ENCODE measurements at places on chromosomes 5 and 9.

DNA sequence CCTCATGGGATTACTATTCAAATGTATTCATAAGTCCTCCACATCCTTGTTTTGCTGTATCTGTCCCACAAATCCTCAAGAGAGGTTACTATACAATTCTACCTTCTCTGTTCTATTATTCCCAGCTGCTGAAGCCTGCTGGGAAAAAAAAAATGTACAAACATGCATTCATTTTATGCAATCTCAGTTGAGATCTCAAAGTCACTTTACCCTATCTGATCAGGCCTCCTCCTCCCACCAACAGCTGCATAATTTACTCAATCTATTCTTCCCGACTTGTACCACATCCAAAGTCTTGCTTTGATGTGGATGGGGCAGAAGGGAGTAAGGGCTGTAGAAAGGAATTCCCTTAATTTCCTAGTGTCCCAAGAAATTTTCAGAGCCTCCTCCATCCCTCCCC, 28.6 kb downstream of the PSIP1 start:
- no peak for DNase-seq

DNA sequence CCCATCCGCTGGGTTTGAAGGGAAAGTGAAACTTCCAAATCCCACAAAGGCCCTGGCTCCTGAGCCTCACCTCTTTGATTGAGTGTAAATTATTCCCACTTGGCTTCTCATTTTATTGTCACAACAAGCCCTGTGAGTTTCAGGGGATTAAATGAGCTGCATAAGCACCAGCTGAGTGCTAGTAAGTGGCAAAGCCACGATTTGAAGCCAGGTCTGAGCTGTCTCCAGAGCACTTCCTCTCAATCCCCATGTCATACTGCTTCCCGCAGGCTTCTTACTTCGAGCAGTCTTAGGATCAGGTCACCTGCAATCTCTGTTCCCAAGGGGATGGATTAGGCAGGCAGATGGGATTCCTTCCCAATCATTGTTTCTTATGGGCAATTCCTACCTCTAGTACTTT, 18.0 kb downstream of the RPS14 start:
- no peak for DNase-seq

GRCh38 chr9:101119206-101119819, 90.8 kb downstream of the PLPPR1 start:
- peak; percentile 59 for DNase-seq

DNA sequence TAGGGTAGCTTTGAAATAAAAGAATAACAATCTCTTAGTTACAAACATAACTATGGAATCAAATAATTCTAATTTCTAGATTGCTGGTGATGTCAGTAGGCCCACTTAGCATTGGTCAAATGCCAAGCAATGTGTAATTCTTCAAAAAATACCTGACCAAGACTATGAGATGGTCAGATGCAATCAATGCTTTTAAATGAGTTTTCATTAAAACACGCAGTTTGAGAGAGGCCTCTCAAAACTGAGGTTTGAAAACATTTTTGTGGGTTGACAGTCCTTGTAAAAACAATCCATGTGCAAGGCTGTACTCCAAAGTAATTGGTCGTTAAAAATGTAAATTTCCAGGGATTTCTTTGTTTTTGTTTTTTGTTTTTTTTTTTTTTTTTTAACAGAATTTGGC, 1.2 kb upstream of the RLN2 start:
- no peak for DNase-seq

GRCh38 chr9:3980771-3981170, 319.1 kb downstream of the GLIS3 start:
- no peak for DNase-seq

DNA sequence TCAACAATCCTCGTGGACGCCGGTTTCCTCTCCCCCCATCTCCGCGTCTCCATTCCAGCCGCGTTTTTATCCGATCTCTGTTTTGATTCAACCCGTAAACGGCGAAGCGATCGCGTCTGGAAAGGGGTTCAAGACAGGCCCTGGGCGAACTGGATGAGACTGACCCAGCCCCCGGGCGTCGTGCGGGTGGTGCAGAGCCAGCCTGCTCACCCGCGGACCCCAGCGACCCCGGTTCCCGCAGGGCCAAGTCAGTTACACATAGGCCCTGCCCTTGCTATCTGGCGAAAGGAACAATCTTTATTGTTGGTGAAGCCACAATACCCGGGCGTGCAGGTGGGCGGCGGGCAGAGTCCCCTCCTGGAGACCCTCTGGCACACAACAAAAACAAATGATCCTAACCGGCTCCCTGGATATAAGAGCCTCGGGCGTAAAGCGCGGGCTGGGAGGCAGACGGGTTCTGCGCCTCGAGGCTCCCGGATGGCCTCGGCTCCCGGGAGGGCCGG, 1.8 kb downstream of the TLX3 start:
- no peak for DNase-seq

DNA sequence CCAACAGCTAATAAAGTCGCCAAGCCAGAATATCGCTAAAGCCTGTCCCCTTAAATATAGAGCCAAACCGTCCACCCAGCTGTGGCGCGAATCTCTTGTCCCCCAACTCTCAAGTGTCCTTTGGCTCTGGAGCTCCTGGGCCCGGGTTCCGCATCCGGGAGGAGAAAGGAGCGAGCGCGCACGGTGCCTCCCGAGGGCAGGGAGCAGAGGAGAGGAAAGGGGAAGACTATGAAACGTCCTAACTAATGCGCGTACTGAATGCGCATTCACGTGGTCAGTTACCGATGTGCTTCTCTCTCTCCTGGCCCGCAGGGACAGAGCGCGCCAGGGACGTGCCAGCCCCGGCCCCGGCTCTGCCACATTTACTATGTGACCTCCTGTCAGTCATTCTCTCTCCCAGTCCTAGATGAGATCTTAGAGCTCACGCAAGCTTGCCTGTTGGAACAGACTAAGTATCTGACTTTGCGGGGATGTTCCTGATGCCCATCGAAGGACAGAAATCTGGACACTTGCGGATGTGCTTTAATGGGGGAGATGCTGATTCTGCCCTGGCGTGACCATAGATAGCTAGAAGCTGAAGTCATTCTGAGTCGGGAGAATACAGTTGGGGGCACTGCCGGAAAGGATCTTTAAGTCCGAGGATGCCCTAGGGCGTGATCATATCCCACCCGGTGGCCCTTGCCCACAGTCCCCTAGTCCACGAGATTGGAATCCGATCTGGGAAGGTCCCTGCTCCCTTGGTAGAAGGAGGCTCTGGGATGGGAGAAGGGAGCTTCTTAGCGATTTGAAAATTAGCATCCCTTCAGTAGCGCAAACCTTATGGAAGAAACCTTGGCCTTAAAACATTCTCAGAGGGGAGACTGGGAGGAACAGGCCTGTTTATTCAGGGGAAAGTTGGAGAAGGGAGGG, 5.7 kb upstream of the EBF1 start:
- no peak for DNase-seq

- no peak for DNase-seq
Observed at GRCh38 chr5:118195211-118195610, 793.1 kb downstream of the DTWD2 start.

- DNase-seq = no peak
Observed at GRCh38 chr5:55441107-55441771, 93.5 kb downstream of the PLPP1 start.

GRCh38 chr9:101727612-101728524, 10.6 kb downstream of the GRIN3A start:
- no peak for DNase-seq

GRCh38 chr9:8268216-8268878, 468.8 kb upstream of the DMAC1 start:
- DNase-seq = no peak

GRCh38 chr5:141848744-141849414, 29.3 kb downstream of the PCDH1 start:
- peak; percentile 89 for DNase-seq

DNA sequence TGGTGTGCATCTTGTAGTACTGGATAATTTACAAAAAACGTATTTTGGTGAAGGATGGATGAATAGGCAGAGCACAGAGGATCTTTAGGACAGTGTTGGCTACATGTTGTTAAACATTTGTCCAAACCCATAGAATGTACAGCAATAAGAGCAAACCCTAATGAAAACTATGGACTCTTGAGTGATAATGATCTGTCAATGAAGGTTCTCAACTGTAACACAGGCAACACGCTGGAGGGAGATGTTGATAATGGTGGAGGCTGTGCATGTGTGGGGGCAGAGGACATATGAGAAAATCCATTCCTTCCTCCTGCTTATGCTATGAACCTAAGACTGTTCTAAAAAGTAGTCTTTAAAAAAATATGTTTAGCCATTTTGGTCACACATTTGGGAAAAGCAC, 194.0 kb downstream of the FER start:
- no peak for DNase-seq

DNA sequence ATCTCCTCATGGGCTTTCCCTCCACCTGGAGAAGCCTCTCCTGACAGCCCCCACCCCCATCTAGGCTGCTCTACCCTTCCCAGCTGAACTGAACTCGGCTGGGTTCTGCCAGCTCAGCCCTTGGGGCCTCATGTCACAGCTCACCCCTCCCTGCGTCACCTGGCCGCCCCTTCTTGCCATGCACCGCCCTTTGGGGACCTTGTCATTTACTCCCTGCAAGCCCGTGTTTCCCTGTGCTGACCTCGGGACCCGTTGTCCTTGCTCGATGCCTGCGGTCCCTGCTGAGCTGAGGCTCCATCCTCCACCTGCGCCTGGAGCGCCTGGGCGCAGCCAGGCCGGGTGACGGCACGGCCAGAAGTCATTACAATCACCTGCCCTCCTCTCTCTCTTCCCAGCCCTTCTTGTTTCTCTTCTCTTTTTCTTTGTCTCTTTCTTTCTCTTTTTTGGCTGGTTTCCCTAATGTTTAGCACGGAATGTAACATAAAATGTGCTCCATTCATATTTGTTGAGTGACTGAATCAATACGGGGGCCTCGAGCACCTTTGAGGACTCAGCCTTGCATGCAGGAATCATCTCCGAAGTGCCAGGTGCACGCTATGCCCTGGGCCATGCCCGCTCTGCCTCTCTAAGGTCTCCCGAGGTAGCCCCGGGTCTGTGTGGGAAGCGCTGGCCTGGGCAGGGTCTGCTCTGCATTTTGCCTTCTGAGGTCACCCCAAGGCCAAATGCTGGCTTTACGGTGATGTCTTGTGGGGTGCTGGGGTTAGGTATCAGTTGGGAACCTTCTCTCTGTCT, 48.1 kb upstream of the COL5A1 start:
- DNase-seq = no peak

- DNase-seq = no peak
Observed at GRCh38 chr5:98735806-98736507, 37.5 kb upstream of the RGMB start.

DNA sequence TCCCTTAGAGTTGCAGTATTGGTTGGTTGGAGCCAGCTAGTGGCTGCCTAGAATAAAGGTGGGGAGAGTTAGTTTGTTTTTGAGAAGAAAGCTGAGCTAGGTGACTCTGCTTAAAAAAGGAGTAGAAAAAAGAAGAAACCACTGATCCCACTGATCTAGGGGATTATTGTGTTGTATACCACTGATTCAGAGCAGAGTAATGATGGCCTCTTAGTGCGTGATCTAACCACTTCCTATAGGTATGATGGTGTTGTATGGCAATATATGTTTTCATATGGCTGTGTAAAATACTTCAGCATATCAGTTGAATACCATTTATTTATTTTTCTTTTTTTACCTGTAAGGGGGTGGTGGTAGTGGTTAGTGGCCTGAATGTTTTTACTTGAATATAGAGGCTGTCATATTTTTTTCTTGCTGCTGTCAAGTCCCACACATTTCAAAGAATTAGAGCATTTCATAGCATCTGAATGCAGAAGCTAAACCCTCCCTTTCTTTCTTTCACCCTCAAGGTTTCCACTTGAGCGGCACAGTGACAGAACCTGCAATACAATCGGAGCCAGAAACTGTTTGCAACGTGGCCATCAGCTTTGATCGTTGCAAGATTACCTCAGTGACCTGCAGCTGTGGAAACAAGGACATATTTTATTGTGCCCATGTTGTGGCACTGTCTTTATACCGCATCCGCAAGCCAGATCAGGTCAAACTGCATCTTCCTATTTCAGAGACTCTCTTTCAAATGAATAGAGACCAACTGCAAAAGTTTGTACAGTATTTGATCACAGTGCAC, 140.3 kb downstream of the ZSWIM6 start:
- no peak for DNase-seq

DNA sequence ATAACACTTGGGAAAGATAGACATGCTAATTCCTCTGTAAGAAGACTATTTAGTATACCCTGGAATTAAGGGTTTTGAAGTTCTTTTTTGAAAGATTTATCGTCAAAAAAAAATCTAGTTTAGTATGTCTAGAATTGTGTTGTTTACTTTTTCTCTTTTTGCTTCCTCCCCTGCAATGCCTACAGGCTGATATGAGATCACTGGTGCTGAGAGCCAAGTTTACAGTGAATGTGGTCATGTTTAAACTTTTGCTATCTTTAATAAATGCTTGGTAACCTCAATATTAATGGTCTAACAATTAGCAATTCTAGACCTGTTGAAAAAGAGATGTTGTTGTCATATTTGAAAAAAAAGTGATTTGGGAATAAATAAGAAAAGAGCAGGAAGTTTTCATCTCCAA, 86.1 kb downstream of the CWC27 start:
- DNase-seq = no peak

GRCh38 chr5:72126796-72127195, 19.5 kb downstream of the MAP1B start:
- no peak for DNase-seq

DNA sequence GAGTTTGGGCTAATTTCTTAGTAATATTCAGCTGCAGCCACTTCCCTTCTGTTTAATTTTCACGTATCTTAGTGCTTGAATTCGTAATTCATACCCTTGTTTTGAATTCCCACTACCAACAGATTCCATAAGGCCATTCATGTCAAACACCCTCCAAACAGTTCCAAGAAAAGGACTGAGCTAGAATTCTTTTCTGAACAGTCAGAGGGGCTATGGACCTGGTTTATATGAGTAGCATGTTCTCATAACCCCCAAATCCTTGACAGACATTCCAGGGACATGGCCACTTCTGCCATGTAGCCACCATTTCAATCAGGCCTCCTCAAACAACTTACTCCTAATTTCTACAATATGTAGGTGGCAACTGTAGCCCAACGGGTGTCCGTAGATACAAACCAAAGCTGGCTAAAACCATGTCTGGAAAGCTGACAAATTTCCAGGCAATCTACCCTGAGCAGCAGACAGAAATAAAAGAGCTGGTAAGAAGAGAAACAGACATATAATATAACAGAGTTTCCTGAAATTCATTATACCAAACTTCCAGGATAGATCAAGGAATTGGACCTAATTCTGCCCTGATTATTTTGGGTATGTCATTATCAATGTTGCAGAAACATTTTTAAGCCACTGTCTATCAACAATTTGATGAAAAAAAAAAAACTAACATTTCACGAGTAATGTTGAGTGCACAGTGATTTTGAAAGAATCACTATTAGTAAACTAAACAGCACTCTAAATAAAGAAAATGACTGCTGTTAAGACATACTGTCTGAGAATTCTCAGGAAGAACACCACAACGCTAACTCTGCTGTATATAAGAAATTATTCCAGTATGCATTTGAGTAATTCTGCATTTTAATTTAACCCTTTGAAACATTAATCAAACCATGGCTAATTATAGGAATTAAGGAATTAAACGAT, 40.7 kb downstream of the EBF1 start:
- DNase-seq = no peak

DNA sequence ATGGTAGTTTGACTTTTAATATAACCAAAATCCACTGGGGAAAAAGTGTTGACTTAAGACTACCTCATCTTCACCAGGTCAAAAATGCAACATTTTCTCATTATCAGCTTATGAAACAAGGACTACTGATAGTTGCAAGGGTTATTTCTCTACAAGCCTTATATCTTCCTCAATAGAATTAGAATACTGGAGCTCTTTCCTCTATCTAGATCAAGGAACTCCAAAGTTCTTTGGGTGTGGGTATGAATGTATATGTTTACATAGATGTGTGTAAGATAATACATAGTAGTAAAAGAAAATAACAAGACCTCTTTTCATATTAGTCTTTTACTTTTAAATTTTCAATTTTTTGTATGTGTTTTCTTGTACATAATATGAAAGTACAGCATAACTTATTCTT, 244.5 kb downstream of the MLLT3 start:
- no peak for DNase-seq

All from colonic mucosa (tissue), 4 donors.